ENCODE measurements at places on chromosomes 4 and X. TPM values are rescaled to one million over a fixed set of nuclear protein-coding genes. Genes with fewer than 3 reads are reported as not detected.

RCHY1 gene
- total RNA-seq = 50.5 TPM

MAGEA2B gene
- not detected for total RNA-seq

DNA sequence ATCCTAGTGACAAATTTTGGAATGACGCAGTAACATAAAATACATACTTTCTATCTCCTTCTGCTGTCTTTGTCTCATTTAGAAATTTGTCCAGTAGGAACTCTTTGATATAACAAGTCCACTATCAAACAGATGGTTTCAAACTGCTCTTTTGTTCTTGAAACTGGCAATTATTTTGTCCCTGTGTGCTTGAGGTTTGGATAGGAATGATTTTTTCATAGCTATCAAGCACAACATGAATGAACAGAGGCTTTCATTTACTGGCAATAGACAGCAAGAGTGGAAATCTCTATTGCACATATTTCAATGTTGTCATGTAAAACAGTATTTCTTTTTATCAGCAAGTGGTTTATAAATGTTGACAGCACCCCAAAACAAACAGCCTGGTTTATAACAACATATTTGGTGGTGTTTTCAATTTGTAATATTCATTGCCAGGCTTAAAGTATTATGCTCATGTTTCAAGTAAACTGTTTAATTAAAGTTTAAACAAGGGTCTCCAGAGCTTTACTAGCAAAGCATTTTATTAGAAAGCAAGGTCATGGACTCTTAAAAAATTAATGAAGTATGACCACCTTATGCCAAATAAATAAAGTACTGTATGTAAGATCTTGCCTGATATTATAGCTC lies 60.0 kb downstream of the TIGD2 start:
- no peak for DNase-seq

DNA sequence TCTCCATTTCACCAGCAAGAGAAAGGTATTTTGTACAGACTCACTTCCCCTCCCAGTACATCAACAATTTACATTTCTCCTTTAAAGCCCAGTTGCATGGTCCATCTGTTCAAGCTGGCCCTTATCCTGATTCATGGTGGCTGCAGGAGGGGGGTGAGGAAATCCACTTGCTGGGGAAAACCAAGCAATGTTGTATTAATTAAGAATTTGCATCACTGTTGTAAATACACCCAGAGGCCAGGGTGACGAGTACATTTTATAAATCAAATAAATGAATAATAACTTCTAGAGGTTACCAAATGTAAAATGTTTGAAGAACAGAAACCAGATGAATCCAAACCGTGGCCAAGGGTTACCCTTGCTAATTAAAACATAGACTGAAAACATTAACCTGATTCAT lies 395.9 kb upstream of the INTU start:
- DNase-seq = no peak

- DNase-seq = no peak
These were observed 78.5 kb downstream of the HTRA3 start for GRCh38 chr4:8348071-8348470.

Data from left ventricle myocardium superior (tissue), 1 donor.